ENCODE measurements at places on chromosomes 5 and 9.

- no peak for DNase-seq
Measured at GRCh38 chr5:149392718-149393117, 13.6 kb upstream of the IL17B start.

- DNase-seq: no peak
Measured at GRCh38 chr9:35341021-35341420, 148.9 kb upstream of the RUSC2 start.

GRCh38 chr5:149310947-149311658 is 34.2 kb upstream of the GRPEL2 start:
- DNase-seq: no peak

GRCh38 chr5:56852228-56853000 is 37.1 kb downstream of the MAP3K1 start:
- DNase-seq: no peak

DNA sequence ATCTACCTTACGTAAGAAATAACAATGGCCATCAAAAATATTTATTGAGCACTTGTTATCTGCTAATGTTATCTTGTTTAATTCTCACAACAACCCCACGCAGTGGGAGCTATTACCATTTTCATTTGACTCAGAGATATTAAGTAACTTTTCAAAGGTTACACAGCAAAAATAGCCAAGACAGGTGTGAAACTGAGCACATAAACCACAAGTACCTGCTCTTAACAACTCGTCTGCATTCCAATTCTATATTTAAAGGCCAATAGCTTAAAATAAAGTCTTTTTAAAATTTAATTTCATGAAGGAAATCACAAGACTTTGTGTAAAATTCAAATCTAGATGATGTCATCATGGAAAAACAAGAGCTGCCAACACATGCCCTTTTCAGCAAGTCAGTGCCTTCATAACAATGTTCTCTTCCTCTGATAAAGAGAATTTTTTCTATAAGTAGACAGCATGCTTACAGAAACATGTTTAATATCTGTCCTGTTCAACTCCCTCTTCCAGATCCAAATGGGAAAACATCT is 111.6 kb downstream of the MED10 start:
- no peak for DNase-seq

- DNase-seq: no peak
Measured at GRCh38 chr5:115455301-115455707, 89.3 kb downstream of the FEM1C start.

DNA sequence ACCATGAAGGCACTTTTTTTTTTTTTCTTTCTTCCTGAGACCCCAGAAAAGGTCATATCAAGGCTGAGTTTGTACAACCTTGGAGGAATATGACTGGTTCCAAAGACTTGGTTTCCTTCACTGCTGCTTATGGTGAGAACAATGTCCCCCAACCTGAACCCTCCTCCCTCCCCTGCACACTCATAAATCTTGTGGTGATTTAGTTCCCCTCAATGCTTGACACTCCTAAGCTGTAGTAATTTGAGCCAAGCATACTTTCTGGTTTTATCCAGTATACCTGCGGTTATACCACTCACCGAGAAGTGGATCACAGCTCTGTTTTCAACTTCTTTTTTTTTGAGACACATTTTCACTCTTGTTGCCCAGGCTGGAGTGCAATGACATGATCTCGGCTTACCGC is 149.9 kb upstream of the KLF4 start:
- no peak for DNase-seq

- no peak for DNase-seq
Measured at GRCh38 chr5:150372639-150373038, 15.1 kb downstream of the TCOF1 start.

- no peak for DNase-seq
Measured at GRCh38 chr5:163567811-163568210, 62.4 kb downstream of the MAT2B start.

- no peak for DNase-seq
Measured at GRCh38 chr5:15634591-15635288, 134.8 kb downstream of the FBXL7 start.

DNA sequence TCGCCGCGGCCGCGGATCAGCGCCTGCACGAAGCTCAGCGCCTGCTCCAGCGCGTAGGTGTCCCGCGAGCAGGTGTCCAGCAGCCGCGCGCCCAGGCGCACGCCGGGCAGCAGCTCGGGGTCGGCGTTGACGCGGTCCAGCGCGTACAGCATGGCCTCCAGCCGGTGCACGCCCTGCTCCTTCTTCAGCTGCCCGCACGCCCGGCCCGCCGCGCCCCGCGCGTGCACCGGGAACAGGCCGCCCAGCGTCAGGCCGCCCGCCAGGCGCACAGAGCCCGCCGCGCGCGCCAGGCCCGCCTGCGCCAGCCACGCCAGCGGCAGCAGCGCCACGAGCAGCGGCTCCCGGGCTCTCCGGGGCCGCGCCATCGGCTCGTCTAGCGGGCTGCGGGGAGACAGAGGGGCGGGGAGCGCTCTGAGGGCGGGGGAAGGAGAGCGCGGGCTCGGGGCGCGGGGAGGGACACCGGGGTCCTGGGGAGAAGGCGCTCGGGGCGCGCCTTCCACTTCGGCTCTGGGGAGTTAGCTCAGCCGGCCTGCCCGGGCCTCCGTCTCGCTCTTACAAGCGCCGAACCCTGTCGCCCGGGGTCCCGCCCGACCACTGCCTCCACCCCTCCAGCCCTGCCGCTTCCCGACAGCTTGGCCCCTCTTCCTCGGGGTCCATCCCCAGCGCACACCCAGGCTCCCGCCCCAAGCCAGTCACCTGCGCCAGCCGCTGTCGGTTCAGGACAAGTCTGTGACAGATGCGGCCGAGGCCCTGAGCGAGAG is at the start of gene GRM6:
Gene GRM6, minus strand, starts transcription at position 741 of the 761 bp plus-strand sequence. Its CDS starts 376 bp downstream, at position 365.
- DNase-seq: no peak

- DNase-seq: no peak
Measured at GRCh38 chr5:68504306-68504705, 288.8 kb downstream of the PIK3R1 start.

GRCh38 chr5:171906703-171907590 is 99.5 kb downstream of the FBXW11 start:
- no peak for DNase-seq

GRCh38 chr9:129996161-129996830 is 46.7 kb downstream of the FNBP1 start:
- DNase-seq: no peak

DNA sequence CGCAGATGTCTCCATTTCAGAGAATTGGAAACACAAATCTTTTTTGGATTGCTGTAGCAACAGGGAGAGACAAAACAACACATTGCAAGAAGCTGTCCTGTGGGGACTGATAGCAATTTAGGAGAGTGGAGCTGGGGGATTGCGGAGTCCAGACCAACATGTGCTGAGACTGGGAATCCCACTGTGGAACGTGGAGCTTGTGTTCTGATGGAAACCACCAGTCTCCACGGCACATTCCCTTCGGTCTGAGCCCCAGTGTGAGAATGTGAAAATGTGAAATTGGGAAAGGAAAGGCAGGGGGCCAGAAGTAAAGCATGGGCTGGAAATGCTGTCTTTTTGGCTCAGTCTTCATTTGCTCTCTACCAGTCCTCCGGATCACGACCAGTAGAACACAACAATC is 348.8 kb upstream of the TNC start:
- no peak for DNase-seq

DNA sequence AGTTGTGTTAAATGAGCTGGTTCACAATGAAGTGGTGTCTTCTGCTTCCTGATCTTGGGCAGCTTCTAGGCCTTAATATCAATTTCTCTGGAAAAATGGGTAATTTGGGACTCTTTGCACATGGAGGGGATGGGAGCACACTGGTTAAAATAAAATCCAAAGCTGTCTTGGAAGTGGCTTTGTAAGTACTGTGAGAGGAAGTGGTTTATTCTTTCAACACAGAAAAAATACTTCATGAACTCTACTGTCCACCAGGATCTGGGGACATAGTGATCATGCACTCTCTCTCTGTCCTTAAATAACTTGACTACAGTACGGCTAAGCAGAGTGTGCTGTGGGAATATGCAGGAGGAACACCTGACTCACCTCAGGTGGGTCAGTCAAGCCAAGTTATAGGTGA is 2.4 kb downstream of the PCYOX1L start:
- no peak for DNase-seq

GRCh38 chr9:115625251-115625650 is 507.3 kb upstream of the TNC start:
- no peak for DNase-seq

DNA sequence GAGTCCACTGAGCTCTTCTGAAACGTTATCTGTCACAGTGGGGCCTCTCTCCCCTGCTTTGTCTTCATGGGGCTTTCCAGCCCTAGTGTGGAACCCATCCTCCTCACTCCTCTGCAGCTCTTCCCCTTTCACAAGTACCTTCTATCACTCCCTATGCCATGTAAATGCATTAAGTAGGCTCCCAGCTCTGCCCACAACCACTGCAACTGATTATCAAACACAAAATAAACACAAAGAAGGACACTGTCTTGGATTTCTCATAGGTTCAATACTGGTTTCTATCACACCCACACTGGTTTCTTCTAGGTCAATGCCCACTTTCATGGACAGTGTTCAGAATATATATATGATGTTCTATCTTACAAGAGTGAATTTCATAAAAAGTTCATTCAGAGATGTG is 139.4 kb downstream of the GNAQ start:
- no peak for DNase-seq

- no peak for DNase-seq
Measured at GRCh38 chr5:142671801-142672200, 14.1 kb downstream of the FGF1 start.

GRCh38 chr5:370959-371810 is 49.7 kb downstream of the AHRR start:
- DNase-seq: no peak

- DNase-seq: peak; percentile 10
Measured at GRCh38 chr5:88833371-88834130, 49.4 kb downstream of the MEF2C start.

DNA sequence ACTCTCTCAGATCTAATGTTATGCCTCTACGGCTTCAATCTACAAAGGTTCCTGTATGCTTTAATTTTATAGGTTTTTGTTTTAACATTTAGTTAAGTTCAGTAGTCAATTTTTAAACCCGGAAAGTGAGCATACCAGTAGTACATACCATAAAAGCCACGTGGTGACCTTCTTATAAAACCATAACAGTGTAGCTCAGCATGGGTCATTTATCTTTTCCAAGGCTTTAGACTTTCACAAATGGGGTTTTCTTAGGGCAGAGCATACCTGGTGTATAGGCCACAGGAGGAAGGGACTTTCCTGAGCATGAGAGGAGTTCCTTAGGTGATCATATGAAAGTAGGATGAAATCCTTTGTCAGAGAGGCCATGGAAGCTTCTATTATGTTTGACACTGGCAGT is 23.2 kb downstream of the ECM2 start:
- no peak for DNase-seq

DNA sequence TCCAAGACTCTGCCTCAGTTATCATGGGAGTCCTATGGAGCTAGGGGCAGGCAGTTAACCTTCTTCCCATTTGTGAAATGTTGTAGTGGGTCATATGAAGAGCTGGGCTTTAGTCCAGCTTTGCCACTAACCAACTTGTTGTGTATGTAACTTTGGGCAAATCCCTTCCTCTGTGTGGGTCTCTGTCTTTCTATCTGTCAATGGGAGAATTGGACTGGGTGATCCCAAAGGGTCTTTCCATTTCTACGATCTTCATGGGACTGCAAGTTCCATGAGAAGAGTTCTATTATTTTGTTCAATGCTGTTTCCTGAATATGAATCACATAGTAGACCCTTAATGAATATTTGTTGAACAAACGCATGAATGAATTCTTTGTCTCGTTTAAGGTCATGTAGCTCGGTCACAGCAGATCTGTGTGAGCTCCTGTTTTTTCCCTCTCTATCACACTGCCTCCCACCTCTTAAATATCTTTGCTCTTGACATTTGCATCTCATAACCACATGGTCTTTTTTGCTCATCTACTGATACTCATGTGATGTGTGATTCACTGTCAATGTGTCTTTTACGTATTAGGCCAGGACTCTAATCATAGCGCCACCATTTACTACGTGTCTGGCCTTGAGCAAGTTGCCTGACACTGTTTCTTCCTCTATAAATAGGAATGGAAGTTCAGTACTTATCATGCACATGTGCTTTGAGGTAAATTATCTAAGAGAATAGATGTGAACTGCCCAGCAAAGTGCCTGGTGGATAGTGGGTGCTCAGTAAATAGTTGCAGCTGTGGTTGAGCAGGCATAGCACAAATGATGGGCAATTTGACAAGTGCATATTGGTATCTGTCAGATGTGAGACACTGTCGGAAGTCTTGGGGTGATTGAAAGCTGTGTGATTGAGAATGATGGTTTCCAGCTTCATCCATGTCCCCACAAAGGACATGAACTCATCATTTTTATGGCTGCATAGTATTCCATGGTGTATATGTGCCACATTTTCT is 37.4 kb downstream of the PTTG1 start:
- DNase-seq: no peak

DNA sequence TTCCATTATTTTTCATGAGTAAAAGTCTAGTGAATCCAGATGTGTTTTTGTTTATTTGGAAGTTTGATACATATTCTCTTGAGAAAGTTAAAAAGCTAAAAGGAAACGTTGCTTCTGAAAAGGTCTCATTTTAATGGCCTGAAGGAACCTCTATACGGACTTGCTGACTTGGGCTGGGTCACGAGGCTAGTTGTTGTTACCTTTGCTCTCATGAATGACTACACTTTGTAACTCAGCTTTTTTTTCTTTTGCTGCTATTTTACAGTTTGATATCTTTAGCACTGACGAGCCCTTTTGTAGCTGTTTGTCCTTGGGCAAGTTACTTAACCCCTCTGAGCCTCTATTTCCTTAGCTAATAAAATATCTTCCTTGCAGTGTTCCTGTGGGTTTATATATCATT is 211.5 kb downstream of the PCSK5 start:
- DNase-seq: no peak

GRCh38 chr5:71894091-71894490 is 175.0 kb downstream of the CARTPT start:
- DNase-seq: no peak

All from CD4-positive, alpha-beta T cell treated with Interferon gamma for 1 hour (primary cell).